EL (cell line): ENCODE measurements at places on chromosomes 7 and 10.

DNA sequence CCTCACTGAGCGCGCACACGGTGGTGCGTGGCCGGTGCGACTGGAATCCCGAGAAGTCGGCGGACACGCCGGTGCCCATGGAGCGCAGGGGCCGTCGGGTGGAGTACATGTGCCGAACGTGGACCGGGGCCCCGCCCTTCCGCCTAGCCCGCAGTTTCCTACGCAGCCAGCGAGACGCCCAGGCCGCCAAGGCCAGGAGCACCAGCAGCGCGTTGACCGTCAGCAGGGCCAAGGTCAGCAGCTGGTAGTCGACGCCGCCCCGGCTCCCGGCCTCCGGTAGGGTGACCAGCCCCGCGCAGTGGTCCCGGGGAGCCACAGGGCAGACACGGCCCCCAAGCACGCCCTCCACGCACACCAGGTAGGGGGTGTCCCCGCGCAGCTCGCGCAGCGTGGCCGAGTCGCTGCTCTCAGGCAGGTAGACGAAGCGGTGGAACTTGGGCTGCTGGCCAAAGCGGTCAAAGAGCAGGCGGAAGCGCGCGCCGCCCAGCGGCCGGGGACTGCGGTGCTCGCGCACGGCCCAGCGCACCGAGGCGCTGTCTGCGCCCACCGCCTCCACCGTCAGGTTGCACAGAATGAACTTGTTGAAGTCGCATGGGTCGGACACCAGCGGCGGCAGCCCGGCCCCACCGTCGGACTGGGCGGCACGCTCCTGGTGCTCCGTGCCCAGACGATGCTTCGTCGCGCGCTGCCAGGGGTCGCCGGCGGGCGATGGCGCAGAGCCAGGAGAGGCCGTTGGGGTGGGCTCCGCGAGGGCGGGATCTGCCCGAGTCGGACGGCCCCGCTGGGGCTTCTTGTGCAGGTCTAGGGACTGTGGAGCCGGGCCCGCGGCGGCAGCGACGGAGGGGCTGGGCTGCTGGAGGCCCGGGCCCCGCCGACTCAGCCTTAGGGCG lies 2.2 kb downstream of the TRIL start:
- DNase-seq, result peak; percentile 6

DNA sequence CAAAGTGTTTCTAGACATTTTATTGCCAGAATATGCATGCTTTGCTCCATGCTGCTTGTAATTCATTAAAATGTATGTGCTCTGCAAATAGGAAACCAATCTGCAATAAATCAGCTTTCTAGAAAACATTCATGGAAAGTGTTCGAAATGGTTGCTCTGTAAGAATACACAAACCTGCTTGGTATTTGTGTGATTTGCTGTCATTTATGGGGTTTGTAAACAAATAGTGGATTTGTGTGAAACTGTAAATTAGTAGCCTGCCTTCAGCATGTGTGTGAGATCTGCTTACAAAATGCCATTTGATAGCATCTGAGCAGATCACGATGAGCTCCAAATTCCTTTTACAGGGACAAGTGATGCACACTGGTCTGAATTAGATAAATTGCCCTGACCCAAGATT lies 219.0 kb upstream of the CSTF2T start:
- no peak for DNase-seq

DNA sequence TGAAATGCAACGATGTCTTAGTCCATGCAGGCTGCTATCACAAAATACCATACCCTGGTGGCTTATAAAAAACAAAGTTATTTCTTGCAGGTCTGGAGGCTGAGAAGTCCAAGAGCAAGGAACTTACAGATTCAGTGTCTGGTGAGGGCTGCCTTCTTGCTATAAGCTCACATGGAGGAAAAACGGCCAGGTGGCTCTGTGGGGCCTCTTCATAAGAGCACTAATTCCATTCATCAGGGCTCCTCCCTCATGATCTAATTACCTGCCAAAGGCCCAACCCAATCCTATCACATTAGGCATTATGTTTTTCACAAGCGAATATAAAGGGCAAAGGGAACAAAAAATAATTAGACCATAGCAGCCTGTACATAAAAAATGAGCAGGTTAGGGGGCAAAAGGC lies 35.4 kb downstream of the PAPSS2 start:
- no peak for DNase-seq

DNA sequence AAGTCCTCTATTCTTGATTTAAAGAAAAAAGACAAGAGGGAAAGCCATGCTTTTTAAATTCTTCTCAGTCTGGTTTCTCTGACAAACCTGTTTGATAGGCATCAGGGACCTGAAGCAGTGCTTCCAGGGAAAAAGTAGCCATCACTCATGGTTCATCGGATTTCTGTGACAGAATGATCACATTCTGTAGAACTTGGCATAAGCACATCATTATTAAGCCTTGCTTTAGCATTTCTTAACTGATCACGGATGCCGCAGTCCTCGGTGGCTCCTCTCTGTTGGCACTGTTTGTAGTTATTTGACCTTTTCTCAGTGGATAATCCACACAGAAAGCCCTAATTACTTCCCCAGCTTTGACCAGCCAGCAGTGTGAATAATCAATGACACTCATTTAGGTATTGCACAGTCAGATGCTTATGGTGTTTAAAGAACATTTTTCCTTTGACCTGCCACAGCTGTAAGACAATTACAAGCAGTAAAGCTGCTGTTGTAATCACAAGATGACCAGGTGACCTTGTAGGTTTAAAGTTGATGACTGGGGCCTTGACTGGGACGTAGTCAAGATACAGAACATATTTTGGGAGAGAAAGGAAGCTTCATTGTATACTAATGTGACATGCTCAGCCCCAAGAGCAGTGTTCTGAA lies 64.4 kb upstream of the SKAP2 start:
- no peak for DNase-seq

- no peak for DNase-seq
Observed at GRCh38 chr10:119286516-119286915, 79.1 kb downstream of the GRK5 start.

DNA sequence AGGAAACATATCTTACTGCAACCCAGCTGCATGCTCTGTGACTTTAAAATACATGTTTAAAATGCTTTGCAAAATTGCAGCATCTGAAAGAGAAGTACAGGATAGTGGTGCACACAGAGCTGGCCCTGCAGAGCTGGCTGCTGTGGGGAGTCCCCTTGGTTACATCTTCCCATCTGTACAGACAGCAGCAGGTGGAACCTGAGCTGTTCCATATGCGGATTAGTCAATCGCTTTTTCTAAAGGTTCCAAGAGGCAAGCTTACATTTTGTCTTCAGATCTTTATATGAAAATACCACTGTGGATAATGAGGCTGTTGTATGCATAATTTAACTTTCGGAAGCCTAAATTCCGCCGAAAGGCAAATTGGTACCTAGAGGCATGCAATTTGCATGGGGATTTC lies 444.1 kb downstream of the NRG3 start:
- no peak for DNase-seq

- DNase-seq, result no peak
Observed at GRCh38 chr10:117552156-117552631, 9.6 kb downstream of the EMX2 start.

GRCh38 chr7:2737771-2738540 lies 50.0 kb downstream of the AMZ1 start:
- no peak for DNase-seq
